AG08396 (cell line): ENCODE measurements at places on chromosomes 3 and 15.
A peak's percentile ranks its signal among the peaks of the same experiment; 100 is the strongest.

DNA sequence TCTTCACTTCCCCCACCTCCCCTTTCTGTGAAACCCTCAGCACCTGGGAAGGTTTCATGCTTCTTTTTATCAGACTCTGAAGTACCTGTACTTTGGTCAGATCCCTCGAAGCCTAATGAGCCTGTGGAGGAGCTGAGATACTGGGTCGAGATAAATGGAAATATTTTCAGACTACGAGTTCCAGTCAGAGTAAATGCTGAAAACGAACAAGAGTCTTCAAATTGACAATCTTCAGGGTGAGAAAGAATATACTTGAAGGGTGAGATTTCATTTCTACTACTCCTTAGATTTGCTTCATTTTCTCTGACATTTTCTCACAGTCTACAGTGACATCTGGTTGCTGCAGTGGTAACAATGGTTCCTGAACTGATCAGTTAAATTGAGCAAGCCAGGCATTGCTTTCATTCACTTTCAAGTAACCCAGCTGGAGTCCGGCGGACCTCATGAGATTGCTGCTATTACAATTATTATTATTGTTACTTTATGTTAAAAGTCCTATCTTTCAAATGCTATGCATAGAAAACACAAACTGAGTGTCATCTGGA is 337.2 kb downstream of the VGLL3 start:
- no peak for DNase-seq

DNA sequence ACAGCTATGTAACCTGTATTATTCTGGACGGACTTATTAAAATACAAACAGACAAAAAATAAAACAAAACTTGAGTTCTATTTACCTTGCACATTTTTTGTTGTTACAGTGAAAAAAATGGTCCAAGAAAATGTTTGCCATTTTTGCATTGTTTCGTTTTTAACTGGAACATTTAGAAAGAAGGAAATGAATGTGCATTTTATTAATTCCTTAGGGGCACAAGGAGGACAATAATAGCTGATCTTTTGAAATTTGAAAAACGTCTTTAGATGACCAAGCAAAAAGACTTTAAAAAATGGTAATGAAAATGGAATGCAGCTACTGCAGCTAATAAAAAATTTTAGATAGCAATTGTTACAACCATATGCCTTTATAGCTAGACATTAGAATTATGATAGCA is 17.1 kb downstream of the LMOD3 start:
- no peak for DNase-seq

DNA sequence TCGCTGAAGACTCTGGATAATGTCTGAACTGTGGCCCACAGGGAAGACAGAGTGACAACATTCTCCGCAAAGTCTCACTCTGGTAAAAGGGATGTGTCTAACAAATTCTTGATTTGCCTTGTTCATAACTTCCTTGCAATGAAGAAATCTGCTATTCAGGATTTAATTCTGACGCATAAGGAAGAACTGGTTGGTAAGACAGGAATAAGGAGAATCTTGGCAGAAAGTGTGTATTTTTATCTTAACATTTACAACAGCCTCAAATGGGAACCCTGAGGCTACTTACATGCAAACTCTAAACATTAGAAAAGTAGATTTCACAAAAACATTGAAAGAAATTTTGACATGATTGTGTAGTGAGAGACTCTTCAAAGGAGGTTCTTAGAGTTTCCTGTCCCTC is 10.8 kb upstream of the PLD1 start:
- DNase-seq, result no peak

- no peak for DNase-seq
These were observed 27.8 kb downstream of the IFT80 start for GRCh38 chr3:160370987-160371857.

DNA sequence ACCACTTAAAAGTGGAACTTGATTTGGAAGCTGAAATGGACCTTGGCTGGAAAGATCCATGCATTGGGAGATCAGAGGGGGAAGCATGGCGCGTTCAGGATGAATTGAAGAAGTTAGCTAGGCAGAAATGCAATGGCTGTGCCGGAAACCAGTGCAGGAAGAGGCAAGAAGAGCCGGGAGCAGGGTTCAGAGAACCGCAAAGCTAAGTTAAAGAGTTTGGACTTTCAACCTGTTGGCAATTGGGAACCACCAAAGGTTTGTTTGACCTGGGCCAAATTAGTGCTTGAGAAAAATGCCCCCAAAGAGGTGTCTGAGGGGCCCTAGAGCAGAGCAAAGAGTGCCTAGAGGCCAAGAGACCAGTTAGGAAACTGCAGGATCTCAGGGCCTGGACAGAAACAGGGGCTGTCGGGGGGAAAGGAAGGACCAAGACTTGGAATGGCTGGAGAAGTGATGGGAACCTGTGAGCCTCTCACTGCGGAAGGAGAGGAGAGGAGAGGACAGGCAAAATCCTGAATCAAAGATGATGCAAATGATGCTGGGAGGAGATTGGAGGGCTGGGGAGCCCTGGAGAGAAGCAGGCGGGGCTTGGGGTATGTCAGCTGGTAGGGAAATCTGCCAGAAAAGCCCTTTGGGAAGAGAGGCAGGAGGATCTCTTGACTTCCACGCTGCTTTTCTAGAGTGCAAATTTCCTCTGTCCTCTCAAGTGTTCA is 49.3 kb downstream of the FAM174B start:
- no peak for DNase-seq

GRCh38 chr3:65445573-65446169 is 593.0 kb downstream of the MAGI1 start:
- no peak for DNase-seq

GRCh38 chr15:41698779-41699178 is 38.6 kb downstream of the MGA start:
- DNase-seq, result peak; percentile 9

GRCh38 chr3:121896823-121897222 is 2.6 kb downstream of the SLC15A2 start:
- DNase-seq, result no peak

DNA sequence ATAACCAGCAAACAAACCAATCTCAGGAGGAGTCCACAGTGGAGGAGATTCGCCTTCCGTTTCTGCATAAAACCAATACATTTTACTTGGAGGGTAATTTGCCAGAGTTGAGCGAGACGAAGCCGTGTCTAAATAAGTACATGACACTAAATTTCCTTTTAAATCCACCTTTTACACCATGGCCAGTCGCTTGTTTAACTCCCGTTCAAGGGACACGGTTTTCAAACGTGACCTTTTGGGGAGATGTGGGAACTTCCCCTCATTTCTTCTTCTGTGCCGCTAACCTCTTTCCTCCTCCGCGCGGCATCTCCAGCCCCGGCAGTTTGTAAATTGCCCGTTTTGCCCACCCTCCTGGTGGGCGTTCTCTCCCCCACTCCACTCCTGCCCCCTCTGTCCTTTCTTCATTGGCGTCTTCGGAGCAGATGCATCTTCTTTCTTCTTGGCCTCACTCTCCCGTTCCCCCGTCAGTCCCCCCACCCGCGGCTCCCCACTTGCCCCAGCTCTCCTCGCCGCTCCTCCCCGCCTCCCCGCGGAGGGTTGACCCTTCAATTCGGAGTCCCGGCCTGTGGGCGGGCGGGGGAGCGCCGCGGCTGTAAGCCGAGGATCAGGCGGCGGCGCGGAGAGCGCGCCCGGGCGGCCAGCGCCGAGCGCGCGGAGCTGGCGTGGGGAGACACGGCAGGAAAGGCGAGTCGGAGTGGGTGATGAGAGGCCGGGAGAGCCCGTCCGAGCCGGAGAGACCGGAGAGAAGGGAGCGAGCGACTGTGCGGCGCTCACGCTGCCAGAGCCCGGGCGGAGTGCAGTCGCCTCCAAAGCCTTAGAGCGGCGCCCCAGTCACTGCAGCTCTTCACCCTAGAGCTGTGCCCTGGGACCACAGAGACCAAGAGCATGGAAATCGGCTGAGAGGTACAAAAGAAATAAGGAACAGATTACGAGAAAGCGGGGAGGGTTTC is at the start of gene NLGN1:
NLGN1 (plus strand) TSS at position 584 of the 950 bp plus-strand sequence.
- peak; percentile 70 for DNase-seq

GRCh38 chr3:174620138-174620537 is 239.0 kb upstream of the NAALADL2 start:
- DNase-seq, result peak; percentile 8

DNA sequence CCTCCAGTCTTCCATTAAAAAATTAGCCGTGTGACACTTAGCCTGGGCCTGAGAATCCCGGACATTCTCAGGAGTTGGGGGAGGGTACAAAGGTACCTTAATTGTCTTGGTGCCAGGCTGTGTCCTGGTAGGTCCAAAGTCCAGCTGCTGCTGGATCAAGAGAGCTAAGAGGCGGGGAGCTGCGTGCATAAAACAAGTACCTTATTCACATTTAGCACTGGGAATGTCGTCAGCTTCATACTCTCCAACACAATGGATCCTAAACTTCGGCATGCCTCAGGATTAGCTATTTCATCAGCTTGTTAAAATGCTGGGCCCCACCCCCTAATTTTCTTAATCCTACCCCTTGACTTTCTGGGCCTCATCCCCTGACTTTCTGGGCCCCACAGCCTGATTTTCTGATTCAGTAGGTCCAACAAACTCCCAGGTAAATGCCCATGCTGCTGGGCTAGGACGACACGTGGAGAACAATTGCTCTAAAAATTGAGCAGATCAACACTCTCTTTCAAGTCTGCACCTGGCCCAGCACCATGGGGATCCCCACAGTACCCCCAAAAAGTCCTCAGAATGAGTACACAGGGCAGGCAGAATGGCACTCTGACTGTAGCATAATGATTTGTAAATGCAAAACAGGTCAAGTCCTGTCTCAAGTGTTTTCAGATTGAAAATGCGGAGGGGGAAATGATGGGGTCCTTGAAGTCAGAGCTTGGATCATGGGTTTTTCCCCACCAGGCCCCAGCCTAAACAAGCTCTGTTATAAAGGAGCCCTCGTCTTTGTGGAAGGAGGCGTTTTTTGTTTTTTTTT is 5.6 kb upstream of the AEN start:
- DNase-seq, result no peak

GRCh38 chr3:188458756-188459155 is 304.8 kb downstream of the LPP start:
- DNase-seq, result no peak

DNA sequence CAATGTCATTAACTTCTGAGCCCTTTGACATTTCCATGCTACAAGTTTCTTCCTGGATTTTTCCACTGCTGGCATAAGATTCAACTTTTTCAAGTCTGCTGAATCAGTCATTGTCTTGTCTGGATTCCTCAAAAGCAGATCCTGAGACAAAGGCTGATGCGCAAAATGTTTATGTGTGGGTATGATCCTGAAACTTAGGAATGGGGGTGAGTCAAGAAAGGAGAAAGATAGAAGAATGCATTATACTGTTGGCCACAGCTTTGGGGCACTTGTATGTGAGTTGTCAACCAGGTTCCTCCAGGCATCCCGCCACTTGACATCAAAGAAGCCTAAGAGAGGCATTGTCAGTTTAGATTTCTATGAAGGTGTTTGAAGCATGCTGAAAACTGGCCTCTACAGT is 50.4 kb downstream of the FOXB1 start:
- DNase-seq, result no peak

- DNase-seq, result no peak
These were observed 478.9 kb upstream of the GBE1 start for GRCh38 chr3:82240322-82240721.

- no peak for DNase-seq
These were observed 180.8 kb downstream of the MEGF11 start for GRCh38 chr15:66072616-66073361.

DNA sequence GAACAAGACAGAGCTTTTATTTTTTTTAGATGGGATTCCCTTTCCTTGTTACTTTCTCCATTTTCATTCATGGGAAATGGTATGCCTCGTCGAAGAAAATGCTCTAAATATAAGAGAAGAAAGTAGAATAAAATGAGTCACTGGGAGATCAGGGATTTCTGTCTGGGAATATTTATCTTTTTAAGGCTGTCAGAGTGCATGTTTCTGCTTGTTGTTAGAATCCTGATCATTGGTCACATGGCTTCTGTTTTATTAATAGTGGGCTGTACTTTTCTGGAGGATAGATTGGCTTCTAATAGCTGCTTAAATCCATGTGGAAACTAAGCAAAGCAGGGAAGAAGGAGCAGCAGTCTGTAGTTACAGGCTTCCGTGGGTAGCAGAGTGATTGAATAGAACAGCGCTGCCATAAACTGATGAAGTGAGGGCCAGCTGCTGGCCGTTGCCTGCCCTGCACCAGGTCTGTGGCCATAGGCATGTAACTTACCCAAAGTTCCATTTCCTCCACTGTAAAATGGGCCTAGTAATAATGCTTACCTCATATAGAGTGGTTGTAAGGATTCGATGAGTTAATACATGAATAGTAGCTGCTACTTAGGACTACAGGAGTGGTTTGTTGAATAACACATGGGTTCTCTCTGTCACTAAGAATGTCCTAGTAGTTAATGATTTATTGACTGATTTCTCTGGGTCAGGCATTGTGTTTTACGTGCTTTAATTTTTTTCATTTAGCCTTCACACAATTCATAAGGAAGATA is 289.9 kb downstream of the SATB1 start:
- no peak for DNase-seq

- DNase-seq, result peak; percentile 66
These were observed 117.3 kb upstream of the PLXND1 start for GRCh38 chr3:129723558-129724324.

GRCh38 chr3:57091521-57092273 is 31.2 kb downstream of the SPATA12 start:
- no peak for DNase-seq

- no peak for DNase-seq
These were observed 173.9 kb upstream of the CD96 start for GRCh38 chr3:111368056-111368455.

- DNase-seq, result no peak
These were observed 33.6 kb downstream of the ABTB1 start for GRCh38 chr3:127706312-127706711.

DNA sequence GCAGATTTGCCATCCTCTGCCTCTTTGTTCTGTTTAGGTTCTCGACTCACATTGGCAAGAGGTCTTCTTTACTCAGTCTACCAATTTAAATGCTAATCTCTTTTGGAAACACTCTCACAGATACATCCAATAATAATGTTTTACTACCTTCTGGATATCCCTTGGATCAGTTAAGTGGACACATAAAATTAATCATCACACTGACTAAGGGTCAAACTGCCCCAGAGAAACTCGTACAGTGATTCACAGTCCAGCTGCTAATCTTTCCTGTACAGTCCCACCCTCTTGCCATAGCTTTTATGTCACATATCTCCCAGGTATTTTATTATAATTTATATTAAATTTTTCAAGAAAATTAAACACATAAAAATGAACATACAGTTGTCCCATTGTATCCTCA is 360.8 kb upstream of the RGMA start:
- no peak for DNase-seq

DNA sequence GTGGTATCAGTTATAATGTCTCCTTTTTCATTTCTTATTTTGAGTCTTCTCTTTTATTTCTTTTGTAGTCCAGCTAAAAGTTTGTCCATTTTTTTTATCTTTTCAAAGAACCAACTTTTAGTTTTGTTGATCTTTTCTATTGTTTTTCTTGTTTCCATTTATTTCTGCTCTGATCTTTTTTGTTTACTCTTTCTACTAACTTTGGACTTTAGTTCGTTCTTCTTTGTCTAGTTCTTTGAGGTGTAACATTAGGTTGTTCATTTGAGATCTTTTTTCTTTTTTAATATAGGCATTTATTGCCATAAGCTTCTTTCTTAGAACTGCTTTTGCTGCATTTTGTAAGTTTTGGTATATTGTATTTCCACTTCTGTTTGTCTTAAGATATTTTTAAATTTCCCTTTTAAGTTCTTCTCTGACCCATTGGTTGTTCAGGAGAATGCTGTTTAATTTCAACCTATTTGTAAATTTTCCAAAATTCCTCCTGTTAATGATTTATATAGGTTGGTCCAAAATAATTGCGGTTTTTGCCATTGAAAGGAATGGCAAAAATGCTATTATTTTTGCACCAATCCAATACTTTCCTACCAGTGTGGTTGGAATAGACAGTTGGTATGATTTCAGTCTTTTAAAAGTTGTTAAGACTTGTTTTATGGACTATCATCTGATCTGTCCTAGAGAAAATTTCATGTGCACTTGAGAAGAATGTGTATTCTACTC is 51.2 kb downstream of the KAT2B start:
- no peak for DNase-seq

GRCh38 chr15:74424901-74425528 is 8.7 kb downstream of the SEMA7A start:
- DNase-seq, result no peak
